ENCODE measurements at places on chromosomes 1 and 21.

GRCh38 chr1:36528361-36529349 is 45.9 kb upstream of the CSF3R start:
- no peak for DNase-seq

DNA sequence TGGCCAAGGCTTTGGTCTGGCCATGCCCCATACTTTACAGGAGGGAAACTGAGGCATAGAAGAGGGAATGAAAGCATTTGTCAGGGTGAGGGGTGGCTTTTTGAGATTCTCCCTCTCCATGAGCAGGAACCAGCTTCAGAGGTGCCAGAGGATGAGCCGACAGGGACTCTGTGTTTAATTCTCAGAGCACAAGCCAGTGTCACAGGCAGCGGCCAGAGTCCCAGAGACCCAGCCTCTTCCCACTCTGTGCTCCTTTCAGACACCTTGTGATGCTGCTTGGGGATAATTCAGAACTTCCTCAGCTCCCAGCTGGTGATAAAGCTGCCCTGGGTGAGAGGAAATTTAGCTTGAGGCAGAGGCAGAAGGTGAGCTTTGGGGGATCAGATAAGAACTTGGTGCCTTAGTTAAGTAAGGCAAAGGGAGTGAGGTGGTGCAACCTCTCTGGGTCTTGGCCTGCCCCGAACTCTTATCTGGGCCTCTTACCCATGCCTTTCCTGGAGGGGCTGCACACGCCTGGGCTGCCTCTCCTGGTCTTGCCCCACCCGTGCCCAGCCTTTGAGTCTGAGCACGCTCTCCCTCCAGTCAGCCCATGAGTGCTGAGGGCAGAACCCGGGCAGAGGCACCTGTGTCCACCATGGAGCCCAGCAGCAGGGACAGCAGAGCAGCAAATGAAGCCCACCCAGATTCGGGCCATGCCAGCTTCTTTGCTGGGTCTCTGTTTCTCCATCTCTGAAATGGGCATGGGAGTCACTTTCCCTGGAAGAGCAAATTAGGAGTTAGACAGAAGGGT is 175.6 kb upstream of the C1orf174 start:
- DNase-seq: no peak

- no peak for DNase-seq
Measured at GRCh38 chr1:66412704-66413103, 121.2 kb upstream of the SGIP1 start.

GRCh38 chr1:143698016-143698415 is 273.8 kb downstream of the FAM72C start:
- peak; percentile 3 for DNase-seq

GRCh38 chr21:45562402-45562801 is 20.2 kb upstream of the SLC19A1 start:
- DNase-seq: no peak

GRCh38 chr21:43193651-43194302 is 25.0 kb downstream of the CRYAA start:
- DNase-seq: no peak

DNA sequence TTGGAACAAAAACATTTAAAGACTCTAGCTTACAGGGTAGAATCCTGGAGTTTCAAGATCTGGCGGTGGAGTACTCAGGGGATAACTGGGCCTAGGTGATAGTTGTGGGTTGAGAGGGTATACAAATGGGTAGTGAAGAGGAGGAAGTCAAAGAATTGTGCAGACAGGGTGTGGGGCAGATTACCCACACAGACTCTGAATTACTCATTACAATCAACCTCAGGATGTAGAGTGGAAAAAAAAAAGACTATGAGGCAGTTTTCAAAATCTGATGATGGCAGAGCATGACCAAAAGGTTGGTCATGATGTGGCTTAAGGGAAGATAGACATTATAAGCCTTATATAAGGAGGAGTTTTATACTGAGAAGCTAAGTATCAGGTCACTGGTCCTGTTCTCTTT is 44.1 kb upstream of the GLIS1 start:
- no peak for DNase-seq

DNA sequence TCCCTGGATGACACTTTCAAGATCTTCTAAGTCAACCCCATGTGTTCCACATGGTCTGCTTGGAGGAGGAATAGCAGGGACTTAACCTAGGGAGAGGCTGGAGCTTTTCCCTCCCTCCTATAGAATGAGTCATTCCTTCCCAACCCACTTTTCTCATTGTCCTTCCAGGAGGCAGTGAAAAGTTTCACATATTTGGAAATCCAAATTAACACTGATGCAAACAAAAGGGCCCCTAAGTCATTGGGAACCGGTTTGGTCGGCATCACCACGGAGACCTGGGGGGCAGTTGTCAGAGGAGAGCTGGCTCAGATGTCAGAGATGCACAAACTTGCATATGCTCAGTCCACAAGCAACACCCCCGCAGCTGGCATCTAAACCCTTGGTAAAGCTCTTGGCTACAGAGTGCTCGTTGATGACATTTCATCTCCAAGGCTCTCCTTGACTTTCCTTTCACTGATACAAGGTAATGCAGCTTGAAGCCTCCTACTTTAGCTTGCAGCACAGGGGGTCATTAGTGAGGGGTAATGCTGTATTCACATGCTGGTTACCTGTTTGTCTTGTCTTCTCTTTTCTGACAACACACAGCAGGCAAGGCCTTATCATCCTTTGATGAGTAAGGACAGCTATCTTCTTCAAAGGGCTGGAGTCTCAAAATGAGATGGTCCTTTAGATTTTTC is 12.3 kb upstream of the LRRC8D start:
- DNase-seq: no peak

- peak; percentile 45 for DNase-seq
Measured at GRCh38 chr1:16073490-16074119, at the start of gene FAM131C. FAM131C (minus strand) TSS chr1:16073651; CDS start chr1:16073442, 209 bp downstream.

- no peak for DNase-seq
Measured at GRCh38 chr1:222043444-222044292, 301.8 kb upstream of the DUSP10 start.

DNA sequence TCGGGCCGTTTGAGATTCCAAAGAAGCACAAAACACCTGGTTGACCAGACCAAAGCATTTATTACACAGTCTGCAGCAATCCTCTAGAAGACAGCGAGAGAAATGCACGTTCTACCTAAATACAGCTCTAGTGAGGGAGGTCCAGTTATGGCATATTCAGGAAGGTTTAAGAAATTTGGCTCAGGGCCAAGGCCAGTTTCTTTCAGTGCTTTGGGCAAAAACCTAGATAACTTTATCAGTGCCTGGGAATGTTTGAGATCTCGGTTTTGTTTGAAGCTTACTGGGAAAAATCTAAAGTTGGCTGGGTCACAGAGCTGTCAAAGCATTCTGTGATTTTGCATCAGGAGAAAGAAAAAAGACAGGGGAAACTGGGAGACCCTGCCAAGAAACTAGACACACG is 514.0 kb upstream of the TMPRSS15 start:
- no peak for DNase-seq

- DNase-seq: no peak
Measured at GRCh38 chr1:18970358-18970757, 13.9 kb upstream of the IFFO2 start.
